ENCODE measurements at places on chromosomes 11 and 22. TPM values are rescaled to one million over a fixed set of nuclear protein-coding genes. Genes with fewer than 3 reads are reported as not detected.

PRDM11 gene
- total RNA-seq, result 3.7 TPM

SEC14L2 gene
- 54.6 TPM for total RNA-seq

PATE2 gene
- not detected for total RNA-seq

BTBD18 gene
- not detected for total RNA-seq

DNA sequence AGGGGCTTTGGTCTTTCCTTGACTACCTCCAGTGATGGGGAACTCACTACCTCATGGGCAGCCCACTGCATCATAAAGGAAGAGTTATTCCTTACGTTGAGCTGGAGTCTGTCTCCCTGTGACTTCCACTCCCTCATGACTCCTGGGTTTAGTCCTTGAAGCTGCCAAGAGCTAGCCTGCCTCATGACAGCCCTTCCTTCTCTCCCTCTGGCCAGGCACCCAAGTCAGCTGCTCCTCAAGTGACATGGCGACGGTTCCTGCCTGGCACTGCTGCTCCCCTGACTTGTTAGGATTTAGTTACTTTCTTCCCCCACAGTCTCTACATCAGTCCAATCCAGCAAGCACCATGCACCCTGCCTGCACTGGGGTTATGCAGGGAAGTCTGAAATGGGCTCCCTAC is 196.1 kb upstream of the TBCEL start:
- H3K27me3 ChIP-seq, result peaks cover 24% of the 10 kb centered on the region
- DNase-seq, result no peak
- H3K36me3 ChIP-seq, result no peaks in the 10 kb centered on the region
- H3K4me1 ChIP-seq, result no peaks in the 10 kb centered on the region
- H3K4me3 ChIP-seq, result no peak overlapping the region

DNA sequence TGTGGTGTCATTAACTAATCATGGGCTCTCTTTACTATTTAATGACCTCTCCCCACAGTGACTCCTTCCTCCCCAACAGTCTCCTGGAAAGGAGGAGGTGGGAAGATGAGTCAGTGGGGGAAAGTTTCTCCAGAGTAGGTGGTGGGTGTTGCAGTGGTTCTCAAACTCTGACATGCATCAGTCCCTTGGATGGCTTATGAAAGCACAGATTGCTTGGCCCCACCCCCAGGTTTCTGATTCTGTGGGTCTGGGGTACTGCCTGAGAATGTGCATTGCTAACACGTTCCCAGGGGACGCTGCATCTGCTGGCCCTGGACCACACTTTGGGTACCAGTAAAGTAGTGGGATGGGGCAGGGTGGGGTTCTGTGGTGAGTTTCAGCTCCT is 9.8 kb downstream of the CD82 start:
- no peaks in the 10 kb centered on the region for H3K36me3 ChIP-seq
- DNase-seq, result peak; percentile 81
- H3K4me3 ChIP-seq, result no peak overlapping the region
- H3K27me3 ChIP-seq, result no peaks in the 10 kb centered on the region
- H3K27ac ChIP-seq, result peak overlapping the region; percentile 91

DNA sequence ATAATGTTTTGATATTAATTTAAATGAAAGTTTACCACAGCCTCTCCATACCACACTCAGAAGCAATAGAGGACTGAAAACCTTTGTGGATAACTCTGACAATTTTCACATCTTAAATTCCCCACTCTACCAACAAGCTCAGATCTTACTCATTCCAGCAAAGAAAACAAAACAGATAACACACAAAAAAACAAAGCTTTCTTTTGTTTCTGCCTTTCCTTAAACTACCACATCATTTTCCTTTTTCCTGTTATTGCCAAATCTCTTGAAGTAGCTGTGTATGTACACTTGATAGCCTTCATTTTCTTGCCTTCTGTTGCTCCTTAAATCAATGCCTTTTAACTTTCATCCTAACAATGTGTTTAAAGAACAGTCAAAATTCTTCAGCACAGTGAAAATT is 484.9 kb downstream of the NTM start:
- no peaks in the 10 kb centered on the region for H3K27me3 ChIP-seq
- peaks cover 14% of the 10 kb centered on the region for H3K4me1 ChIP-seq
- H3K27ac ChIP-seq, result no peak overlapping the region
- H3K4me3 ChIP-seq, result no peak overlapping the region
- peak; percentile 12 for DNase-seq

GRCh38 chr22:50396751-50397370 is 53.7 kb downstream of the PPP6R2 start:
- H3K4me3 ChIP-seq, result no peak overlapping the region
- H3K27ac ChIP-seq, result no peak overlapping the region
- DNase-seq, result peak; percentile 10
- no peaks in the 10 kb centered on the region for H3K4me1 ChIP-seq
- H3K36me3 ChIP-seq, result no peaks in the 10 kb centered on the region

DNA sequence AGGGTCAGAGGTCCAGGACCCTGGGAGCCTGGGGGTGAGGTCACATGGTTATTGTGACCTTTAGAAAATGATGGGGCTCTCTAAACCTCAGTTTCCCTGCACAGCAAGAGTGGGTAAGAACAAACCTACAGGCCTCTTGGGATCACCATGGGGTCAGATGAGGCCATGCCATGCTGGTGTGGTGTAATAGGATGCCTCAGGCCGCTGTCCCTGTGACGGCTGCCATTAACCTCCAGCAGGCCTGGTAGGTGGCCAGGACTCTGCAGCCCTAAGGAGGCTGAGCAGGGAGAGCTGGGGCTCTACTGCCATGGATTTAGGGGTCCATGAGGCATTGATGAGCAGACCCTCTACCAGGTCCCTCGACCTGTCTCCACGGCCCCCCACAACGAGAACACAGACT is 265.5 kb downstream of the CTTN start:
- DNase-seq, result no peak
- H3K4me1 ChIP-seq, result no peaks in the 10 kb centered on the region
- H3K36me3 ChIP-seq, result no peaks in the 10 kb centered on the region
- H3K27ac ChIP-seq, result no peak overlapping the region

DNA sequence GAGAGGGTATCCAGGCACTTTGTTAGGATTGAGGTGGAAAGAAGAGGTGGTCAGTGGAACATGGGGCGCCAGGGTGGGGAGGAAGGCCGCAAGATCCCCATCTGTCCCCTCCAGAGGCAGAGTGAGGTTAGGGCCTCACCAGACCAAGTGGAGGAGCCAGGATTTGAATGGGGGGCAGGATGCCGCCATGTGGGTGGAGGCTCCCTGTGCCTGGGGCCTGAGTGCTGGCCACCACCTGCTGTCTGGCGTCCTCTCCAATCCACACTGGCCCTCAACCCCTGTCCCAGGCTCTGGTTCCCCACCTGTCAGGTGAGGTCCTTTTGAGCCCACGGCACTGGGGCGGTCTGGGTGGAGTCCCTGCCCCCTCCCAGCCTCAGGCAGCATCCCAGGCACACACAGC is 17.5 kb upstream of the TBX1 start:
- no peak overlapping the region for H3K4me3 ChIP-seq
- DNase-seq, result no peak
- H3K27ac ChIP-seq, result no peak overlapping the region
- H3K36me3 ChIP-seq, result no peaks in the 10 kb centered on the region

- H3K36me3 ChIP-seq, result peaks cover under 1% of the 10 kb centered on the region
- peaks cover 71% of the 10 kb centered on the region for H3K4me1 ChIP-seq
- H3K27me3 ChIP-seq, result no peaks in the 10 kb centered on the region
- no peak overlapping the region for H3K4me3 ChIP-seq
Measured at GRCh38 chr11:14340721-14341120, 18.3 kb downstream of the RRAS2 start.

- no peak overlapping the region for H3K4me3 ChIP-seq
- no peaks in the 10 kb centered on the region for H3K36me3 ChIP-seq
- no peak overlapping the region for H3K27ac ChIP-seq
- DNase-seq, result no peak
Measured at GRCh38 chr11:44657836-44658505, 68.8 kb upstream of the TSPAN18 start.

GRCh38 chr11:122108828-122109227 is 7.2 kb downstream of the BLID start:
- H3K36me3 ChIP-seq, result peaks cover 84% of the 10 kb centered on the region
- peaks cover 82% of the 10 kb centered on the region for H3K4me1 ChIP-seq
- no peak overlapping the region for H3K4me3 ChIP-seq
- no peak for DNase-seq
- peak overlapping the region; percentile 93 for H3K27ac ChIP-seq

- H3K36me3 ChIP-seq, result no peaks in the 10 kb centered on the region
- H3K4me1 ChIP-seq, result no peaks in the 10 kb centered on the region
Measured at GRCh38 chr11:266676-267439, 11.3 kb upstream of the NLRP6 start.
